ENCODE measurements at places on chromosomes 11 and 22.

DNA sequence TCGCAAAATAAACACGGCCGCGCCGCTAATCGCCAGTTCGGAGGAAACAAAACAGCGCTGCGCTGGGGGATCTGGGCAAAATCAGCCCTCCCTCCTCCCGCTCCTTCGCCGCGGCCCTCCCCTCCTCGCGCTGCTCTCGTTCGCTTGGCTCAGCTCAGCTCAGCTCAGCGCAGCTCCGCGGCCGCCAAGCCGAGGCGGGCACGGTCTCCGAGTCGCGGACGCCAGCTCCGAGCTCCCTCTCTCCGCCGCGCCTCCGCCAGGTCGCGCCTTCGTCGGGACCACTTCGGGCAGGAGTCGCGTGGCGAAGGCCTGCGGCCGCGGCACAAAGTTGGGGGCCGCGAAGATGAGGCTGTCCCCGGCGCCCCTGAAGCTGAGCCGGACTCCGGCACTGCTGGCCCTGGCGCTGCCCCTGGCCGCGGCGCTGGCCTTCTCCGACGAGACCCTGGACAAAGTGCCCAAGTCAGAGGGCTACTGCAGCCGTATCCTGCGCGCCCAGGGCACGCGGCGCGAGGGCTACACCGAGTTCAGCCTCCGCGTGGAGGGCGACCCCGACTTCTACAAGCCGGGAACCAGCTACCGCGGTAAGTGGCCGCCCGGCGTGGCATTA is at the start of gene SPON1:
Gene SPON1 (plus strand): TSS at position 162 of the 607 bp plus-strand sequence. CDS start 182 bp downstream, at position 344.
- DNase-seq, result peak; percentile 39

- DNase-seq, result no peak
Observed at GRCh38 chr11:43997022-43997660, 50.6 kb upstream of the ACCSL start.

DNA sequence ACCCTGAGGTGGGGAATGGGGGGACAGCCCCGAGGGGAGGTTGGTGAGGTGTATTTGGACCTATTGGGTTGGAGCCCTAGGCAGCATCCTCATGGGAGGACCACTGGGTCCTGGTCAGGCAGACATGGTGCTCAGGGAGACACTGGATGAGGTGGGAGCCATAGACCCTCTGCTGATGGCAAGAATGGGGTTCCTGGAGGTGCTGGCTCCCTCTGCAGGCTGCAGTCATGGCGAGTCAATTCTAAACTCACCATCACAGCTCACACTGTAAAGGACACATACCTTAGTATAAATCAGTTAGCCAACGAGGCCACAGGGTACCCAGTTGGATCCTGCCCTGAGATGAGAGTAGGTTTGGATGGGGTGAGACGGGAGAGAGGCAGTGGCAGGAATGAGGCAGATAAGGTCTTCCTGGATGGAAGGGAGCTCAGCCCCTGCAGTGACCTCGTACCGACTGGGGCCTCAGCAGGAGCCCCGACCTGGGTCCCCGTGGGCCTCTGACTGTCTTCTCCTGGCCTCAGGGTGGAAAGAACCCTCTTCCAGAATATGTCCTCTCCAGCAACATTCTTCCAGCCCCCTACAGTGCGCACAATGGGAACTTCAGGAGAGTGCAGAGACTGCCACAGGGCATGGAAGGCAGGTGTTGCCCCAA is 1.7 kb upstream of the GAB4 start:
- DNase-seq, result no peak

DNA sequence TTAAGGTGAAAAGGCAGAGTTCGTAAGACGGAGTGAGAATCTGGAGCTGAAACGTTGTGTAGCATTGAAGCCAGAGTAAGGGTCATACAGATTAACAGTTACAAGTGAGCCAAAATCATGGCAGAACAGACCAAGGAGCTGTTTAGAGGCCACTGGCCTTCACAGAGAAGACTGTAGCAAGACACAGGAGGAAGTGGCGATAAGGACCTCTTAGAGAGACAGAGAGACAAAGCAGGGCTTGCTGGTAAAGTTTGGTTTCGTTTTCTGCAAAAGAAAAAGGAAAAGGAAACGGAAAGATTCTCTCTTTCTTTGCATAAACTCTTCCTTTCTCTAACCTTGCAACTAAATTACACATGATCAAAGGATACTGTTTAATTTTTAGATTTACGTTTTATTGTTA is 83.0 kb downstream of the AASDHPPT start:
- no peak for DNase-seq

DNA sequence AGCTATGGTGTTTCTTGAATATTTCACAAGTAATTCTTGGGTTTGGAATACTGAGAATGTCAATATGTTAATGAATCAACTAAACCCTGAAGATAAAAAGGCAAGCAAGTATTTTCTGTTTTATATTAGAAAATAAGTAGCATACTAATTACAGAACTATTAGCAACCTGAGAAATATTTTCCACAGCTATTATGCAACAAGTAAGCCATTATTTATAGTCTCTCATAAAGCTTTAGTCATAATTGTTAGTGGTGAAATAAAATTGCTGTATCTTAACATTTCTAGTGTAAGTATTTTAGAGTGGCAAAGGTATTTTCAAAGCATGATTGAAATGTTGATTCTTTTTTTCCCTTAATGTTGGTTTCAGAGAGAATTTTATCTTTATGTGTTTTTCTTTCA is 53.3 kb downstream of the FAR1 start:
- no peak for DNase-seq

DNA sequence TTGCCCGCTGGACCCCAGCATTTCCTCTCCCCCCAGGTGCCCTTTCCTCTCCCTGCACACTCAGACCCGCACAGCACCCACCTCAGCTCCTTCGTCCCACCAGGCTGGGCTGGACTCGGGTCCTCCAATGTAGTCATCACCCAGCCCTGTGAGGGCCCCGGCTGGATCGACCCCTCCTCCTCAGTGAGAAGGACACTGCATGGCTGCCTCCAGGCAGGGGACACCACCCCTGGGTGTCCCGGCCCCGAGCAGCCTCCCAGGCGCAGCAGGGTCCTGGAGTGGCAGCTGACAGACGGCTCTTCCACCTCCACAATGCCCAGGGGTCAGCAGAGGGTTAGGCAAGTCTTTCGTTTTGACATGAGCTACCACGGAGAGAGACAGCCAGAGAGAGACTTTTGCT is 11.1 kb upstream of the ELF5 start:
- no peak for DNase-seq

- no peak for DNase-seq
Observed at GRCh38 chr22:45818424-45819085, 146.9 kb downstream of the ATXN10 start.

- DNase-seq, result no peak
Observed at GRCh38 chr11:69443968-69444364, 37.5 kb upstream of the LINC01488 start.

DNA sequence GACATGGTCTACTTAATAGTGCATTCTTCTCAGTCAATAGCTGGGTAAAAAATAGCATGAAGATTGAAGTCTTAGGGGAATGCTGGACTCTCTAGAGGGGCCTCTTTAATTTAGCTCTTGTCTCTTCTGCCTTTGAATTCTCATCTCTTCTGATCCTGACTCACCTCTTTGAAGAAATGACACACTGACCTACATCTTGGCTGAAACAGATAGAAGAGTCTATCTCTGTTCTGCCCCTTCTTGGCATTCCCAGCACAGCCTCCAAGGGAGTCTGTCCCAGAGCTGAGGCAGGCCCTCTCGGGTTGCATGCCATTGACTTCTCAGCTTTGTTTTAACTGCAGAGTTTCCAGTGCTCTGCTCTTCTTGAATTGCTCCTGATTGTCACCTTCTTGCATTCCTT is 55.7 kb downstream of the PTPRJ start:
- DNase-seq, result no peak

DNA sequence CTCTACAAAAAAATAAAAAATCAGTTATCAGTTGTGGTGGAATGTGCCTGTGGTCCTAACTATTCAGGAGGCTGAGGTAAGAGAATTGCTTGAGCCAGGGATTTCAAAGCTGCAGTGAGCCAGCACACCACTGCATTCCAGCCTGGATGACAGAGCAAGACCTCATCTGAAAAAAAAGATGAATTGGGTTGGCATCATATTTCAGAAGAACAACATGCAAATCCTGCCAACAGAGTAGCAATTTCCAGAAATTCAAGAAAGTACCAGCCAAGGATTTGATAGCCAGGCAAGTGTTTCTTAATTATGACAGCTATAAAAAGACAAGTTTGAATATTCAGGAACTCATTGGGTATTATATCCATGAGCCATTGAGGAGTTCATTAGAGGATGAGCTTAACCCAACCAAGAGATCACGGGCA is 75.2 kb downstream of the USP47 start:
- DNase-seq, result no peak

DNA sequence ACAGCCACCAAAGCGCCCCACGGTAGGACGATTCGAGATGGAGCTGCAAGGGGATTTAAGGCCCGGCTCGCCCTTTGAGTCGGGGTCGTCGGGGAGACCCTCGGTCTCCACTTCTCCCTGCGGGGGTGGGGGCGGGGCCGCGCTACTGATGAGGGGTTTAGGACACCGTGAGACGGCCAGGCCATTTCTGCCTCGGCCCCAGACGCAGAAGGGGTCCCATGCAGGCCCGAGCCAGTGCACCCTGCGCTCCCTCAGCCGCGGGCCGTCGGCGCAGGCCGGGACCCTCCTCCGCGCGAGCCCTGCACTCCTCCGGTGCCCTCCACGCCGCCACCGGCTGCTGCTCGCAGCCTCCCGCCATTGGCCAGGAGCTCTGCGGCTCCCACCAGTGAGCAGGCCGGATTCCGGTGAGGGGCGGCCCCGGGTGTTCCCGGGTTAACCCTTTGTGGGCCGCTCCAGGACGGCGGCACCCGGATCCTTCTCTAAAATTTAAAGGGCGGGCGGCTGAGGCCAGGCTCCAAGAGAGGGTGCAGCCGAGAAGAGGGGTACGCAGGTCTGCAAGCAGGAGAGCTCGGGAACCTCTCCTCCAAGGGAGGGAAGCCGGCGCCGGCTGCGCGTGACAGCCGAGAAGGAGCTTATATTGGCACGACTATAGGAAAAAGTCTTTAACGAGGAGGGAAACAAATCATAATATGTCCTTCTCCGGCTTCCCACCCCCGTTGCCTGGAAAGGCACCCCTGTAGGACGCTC is 18.0 kb downstream of the CREB3L1 start:
- no peak for DNase-seq

DNA sequence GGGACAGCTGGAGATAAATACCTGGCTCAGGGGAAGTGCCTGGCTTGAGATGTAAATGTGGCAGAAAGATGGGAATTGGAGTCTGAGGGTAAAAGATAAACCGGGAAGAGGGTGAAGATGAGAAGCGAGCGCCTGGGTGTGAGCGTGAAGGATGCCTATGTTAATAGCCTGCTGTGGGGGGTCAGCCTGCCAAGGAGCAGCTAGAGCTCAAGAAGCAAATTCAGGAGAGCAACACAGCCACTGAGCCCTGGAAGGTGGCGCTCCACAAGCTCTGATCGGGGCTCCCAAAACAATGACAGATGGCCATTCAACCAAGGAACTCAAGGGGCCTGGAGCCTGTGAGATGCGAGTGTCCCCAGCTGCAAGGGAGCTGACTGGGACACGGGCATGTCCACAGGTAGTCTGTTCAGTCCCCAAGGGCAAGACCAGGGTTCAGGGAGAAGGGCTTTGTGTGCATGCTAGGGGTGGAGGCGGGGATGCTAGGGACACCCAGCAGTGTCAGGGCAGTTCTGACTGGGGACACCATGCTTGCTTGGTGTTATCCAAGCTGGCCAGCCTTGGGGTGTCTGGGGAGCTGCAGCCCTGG is 2.8 kb downstream of the GSC2 start:
- DNase-seq, result peak; percentile 15

DNA sequence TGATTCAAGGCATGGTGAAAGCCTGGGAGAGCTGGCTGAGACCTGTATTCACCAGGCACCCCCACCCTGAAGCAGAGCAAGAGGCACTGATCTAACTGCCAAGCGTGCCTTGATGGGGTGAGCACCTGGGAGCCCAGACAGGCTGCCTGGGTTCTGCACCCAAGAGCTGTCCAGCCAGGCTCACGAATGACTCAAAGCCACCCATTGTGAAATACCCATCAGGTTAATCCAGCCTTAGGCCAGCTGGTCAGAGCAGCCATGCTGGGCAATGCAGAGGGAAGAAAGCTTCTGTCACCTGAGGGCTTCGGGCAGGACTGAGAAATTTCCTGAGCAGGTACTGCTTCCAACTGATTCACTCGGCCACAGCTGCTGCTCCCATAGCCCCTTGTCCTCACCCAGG is 22.1 kb downstream of the THOC5 start:
- DNase-seq, result no peak

- DNase-seq, result no peak
Observed at GRCh38 chr11:101889767-101890166, 25.0 kb upstream of the CEP126 start.

- no peak for DNase-seq
Observed at GRCh38 chr11:73866586-73866996, 10.1 kb downstream of the COA4 start.

DNA sequence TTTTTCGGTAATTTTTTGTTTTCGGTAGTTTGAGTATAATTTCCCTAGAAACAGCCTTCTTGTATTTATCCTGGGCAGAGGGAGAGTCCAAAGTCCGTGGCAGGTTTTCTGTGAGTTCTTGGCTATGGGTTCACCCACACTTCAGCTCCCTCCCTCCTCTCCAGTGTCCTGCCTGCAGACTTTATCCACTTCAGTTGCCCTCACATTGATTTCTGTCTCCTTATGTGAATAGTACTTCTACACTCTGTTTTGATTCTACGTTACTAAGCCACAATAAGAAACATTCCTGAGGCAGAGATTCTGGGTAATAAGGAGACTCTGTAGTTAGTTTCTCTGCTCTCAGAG is 868.6 kb downstream of the METTL15 start:
- no peak for DNase-seq

GRCh38 chr11:118067006-118067405 is 9.9 kb upstream of the TMPRSS4 start:
- DNase-seq, result peak; percentile 78

DNA sequence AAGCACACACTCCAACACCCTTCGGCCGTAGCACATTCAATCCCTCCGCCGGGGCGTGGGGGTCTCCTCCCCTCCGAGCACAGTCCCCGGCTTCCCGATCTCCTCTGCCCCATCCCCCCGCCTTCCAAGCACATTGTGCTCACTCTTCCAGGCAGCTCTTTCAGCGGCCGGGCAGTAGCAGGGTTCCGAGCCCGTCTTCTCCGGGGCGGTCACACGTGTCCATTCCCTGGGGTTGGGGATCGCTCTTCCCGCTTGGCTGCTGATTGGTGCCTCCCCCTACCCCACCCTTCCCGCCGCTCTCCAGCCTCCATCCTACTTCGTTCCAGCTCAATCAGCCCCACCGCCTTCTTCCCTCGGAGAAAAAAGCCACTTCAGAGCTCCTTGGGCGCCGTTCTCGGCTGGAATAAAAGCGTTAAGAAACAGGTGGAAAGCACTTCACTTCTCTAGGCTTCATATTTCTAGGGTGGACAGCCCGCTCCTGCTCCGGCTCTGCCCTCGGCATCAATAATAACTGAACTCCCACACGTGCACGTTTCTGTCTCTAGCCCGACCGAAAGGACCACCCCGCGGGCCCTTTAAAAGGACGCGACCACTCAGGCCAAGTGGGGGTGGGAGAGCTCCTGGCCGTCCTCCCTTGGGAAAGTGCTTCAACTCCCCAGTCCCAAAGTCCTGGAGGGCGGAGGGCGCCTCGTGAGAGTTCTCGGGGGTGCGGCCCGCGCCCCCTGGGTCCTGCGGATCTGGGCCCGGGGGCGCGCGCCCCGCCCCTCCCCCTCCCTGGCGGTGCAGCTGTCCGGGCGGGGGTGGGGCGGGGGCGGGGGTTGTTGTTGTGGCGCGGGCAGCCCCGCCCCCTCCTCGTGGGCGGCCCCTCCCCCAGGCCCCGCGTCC is 464 bp upstream of the CECR2 start:
- DNase-seq, result peak; percentile 71

GRCh38 chr11:60175860-60176275 is 7.0 kb downstream of the MS4A6A start:
- no peak for DNase-seq
